ENCODE measurements at places on chromosomes 2 and 18. TPM values are rescaled to one million over a fixed set of nuclear protein-coding genes. Genes with fewer than 3 reads are reported as not detected.

The TXNL1 gene
- total RNA-seq, result 39.5 TPM

The C2orf80 gene
- total RNA-seq, result not detected

The MRPS5 gene
- 46.6 TPM for total RNA-seq

The CAPN10 gene
- 19.1 TPM for total RNA-seq

The UGT1A1 gene
- total RNA-seq, result not detected

The TUBB6 gene
- 599 TPM for total RNA-seq

The BCS1L gene
- total RNA-seq, result 26.2 TPM

The CYP26B1 gene
- total RNA-seq, result 3.6 TPM

The GPR39 gene
- total RNA-seq, result 0.13 TPM

DNA sequence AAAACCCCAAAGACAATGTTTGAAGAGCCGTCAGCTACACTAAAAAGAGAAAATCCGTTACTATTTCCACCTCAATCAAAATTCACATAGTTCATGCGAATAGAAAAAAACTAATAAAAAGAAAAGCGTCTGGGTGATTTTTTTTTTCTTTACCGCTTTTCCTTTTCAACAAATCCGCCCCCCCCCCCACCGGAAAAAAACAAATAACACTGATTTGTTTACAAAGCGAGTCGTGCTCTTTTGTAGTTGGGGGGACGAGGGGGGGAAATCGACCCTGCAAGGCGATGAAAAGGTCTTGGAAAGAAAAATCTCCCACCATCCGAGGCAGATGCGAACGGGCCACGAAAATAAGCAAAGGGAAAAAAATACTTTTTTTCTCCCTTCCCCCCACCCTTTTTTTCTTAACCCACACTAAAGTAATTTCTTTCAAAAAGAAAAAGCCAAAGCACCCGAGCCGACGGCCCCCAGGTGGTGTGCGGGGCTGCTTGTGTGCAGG, 638 bp downstream of the ZNF521 start:
- DNase-seq, result no peak
- peak overlapping the region; percentile 76 for H3K4me3 ChIP-seq
- no peaks in the 10 kb centered on the region for H3K36me3 ChIP-seq
- H3K27me3 ChIP-seq, result peaks cover 44% of the 10 kb centered on the region
- H3K4me1 ChIP-seq, result no peaks in the 10 kb centered on the region

- no peak for DNase-seq
- no peaks in the 10 kb centered on the region for H3K4me1 ChIP-seq
- H3K27me3 ChIP-seq, result no peaks in the 10 kb centered on the region
- no peak overlapping the region for H3K27ac ChIP-seq
These were observed 40.8 kb downstream of the TSN start for GRCh38 chr2:121796239-121796638.

DNA sequence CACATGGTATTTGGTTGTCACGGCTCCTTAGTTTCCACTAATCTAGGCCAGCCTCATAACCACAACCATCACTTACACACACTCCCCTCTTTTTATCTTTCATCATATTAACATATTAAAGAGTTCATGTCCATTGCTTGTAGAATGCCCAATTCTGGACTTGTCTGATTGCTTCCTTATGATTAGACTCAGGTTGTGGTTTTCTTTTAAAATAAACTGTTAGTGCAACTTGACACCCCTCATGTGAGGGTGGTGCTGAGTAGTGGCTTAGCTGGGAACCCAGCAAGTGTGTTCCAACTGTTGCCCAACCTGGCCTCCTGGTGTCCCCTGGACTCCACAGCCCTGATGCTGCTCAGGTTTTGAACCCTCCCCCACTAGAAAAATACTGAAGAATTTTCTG, 20.1 kb upstream of the CD207 start:
- no peaks in the 10 kb centered on the region for H3K36me3 ChIP-seq
- no peak overlapping the region for H3K4me3 ChIP-seq
- peak; percentile 47 for DNase-seq
- peaks cover 17% of the 10 kb centered on the region for H3K27me3 ChIP-seq
- H3K4me1 ChIP-seq, result no peaks in the 10 kb centered on the region

- no peaks in the 10 kb centered on the region for H3K36me3 ChIP-seq
- H3K27me3 ChIP-seq, result no peaks in the 10 kb centered on the region
- no peak overlapping the region for H3K27ac ChIP-seq
These were observed 570.6 kb downstream of the ZEB2 start for GRCh38 chr2:143949121-143949848.

- H3K4me1 ChIP-seq, result peaks cover 3% of the 10 kb centered on the region
- peak; percentile 90 for DNase-seq
- H3K36me3 ChIP-seq, result no peaks in the 10 kb centered on the region
- H3K27me3 ChIP-seq, result no peaks in the 10 kb centered on the region
These were observed 20.2 kb upstream of the EMILIN2 start for GRCh38 chr18:2826581-2826980.

- DNase-seq, result no peak
- no peaks in the 10 kb centered on the region for H3K27me3 ChIP-seq
- no peaks in the 10 kb centered on the region for H3K36me3 ChIP-seq
- no peak overlapping the region for H3K4me3 ChIP-seq
- peaks cover 37% of the 10 kb centered on the region for H3K4me1 ChIP-seq
These were observed 480.2 kb upstream of the ACVR2A start for GRCh38 chr2:147364597-147364996.

DNA sequence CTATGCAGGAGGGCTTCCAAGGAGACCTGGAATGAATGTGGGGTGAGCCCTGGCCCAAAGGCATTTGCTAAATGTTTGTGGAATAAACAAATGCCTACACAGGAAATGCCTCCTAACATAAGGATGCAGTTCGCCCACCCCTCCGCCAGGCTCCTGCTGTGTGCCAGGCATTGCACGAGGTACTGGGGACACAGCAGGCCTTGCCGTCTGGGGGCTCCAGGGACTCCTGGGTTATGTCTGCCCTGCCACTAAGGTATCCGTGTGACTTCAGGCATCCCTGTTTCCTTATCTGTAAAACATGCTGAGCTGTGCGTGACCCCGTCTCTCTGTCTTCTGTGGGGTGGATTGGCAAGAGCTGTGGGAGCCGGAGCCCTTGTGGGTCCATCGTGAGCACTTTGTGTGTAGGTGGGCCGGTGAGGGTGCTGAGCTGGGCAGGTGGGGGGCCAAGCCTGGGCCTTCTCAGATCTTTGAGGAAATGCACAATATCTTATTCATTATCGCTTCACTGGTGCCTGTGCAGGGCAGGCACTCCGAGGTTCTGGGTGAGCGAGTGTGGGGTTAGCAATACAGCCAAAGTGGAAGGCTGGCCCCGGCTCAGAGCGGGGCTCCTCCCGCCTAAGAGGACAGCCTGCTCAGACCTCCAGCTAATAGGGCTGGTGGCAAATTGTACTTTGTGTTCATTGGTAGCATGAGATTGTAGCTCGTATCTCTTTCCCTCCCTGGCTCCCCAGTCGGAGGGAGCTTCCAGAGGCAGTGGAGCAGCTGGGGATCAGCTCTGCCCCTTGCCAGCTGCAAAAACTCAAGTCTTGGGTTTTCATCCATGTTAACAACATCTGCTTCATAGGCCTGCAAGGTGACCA, 126.8 kb downstream of the GLI2 start:
- no peak overlapping the region for H3K4me3 ChIP-seq
- no peaks in the 10 kb centered on the region for H3K36me3 ChIP-seq
- H3K27me3 ChIP-seq, result no peaks in the 10 kb centered on the region
- peaks cover 7% of the 10 kb centered on the region for H3K4me1 ChIP-seq

- DNase-seq, result no peak
- H3K4me3 ChIP-seq, result no peak overlapping the region
- no peaks in the 10 kb centered on the region for H3K27me3 ChIP-seq
- H3K36me3 ChIP-seq, result no peaks in the 10 kb centered on the region
- no peak overlapping the region for H3K27ac ChIP-seq
- peaks cover 72% of the 10 kb centered on the region for H3K4me1 ChIP-seq
These were observed 97.0 kb downstream of the RNF144A start for GRCh38 chr2:7014174-7014640.

DNA sequence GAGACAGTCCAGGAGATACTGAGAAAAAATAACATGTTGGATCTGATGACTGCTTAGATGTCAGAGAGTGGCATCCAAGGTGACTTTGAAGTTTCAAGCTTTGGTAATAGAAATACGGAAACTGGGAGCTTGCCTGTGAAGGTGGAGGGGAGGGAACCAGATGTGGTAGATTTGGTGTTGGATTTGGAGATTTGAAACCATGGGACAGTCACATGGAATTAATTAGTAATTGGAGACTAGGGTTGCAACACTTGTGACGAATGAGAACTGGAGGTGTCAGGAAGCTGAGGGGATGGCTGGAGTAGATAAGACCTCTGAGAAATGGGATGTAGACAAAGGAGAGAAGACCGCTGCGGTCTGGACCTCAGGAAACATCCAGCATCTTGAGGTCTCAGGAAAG, 46.7 kb downstream of the RPL37A start:
- H3K4me3 ChIP-seq, result no peak overlapping the region
- no peaks in the 10 kb centered on the region for H3K36me3 ChIP-seq
- DNase-seq, result no peak
- no peaks in the 10 kb centered on the region for H3K27me3 ChIP-seq

DNA sequence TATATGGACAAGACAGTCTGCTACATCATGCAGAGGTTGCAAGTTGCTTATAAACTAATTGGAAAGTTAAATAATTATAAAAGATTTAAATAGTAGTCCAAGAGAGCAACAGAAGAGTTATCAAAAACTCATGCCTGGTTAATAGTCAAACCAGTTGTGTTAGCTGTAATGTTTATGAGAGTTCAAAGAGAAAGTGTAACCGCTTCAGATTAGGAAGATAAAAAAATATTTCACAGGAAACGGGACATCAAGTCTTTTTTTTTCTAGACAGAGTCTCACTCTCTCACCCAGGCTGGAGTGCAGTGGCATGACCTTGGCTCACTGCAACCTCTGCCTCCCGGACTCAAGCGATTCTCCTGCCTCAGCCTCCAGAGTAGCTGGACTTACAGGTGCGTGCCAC, 34.6 kb upstream of the RNF125 start:
- no peak overlapping the region for H3K4me3 ChIP-seq
- H3K36me3 ChIP-seq, result no peaks in the 10 kb centered on the region
- DNase-seq, result no peak
- H3K4me1 ChIP-seq, result no peaks in the 10 kb centered on the region

- no peaks in the 10 kb centered on the region for H3K4me1 ChIP-seq
- DNase-seq, result no peak
- H3K27ac ChIP-seq, result no peak overlapping the region
These were observed 443.5 kb downstream of the XIRP2 start for GRCh38 chr2:167331636-167332232.

GRCh38 chr2:74815941-74816340, 18.0 kb upstream of the HK2 start:
- no peak overlapping the region for H3K27ac ChIP-seq
- H3K4me3 ChIP-seq, result no peak overlapping the region
- peak; percentile 55 for DNase-seq
- peaks cover 14% of the 10 kb centered on the region for H3K4me1 ChIP-seq

DNA sequence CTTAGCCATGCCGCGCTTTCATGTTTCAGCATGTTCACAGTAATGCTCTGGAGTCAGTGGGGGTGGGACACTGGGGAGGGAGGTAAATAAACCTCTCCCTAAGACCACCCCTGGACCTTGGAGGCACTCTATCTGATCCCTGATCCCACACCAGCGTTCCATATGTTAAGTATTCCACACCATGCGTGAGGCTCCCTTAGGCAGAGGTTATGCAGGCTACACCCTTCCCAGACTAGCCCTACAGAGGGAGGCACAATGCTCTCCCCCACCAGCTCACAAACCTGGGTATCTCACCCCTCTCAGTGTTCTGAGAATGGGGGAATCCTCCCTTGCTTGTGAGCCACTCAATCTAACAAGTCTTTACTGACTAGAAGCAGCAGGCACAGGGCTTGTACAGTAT, 1610.4 kb upstream of the ZEB2 start:
- no peaks in the 10 kb centered on the region for H3K4me1 ChIP-seq
- H3K27ac ChIP-seq, result no peak overlapping the region
- H3K36me3 ChIP-seq, result no peaks in the 10 kb centered on the region
- no peak overlapping the region for H3K4me3 ChIP-seq
- H3K27me3 ChIP-seq, result no peaks in the 10 kb centered on the region

DNA sequence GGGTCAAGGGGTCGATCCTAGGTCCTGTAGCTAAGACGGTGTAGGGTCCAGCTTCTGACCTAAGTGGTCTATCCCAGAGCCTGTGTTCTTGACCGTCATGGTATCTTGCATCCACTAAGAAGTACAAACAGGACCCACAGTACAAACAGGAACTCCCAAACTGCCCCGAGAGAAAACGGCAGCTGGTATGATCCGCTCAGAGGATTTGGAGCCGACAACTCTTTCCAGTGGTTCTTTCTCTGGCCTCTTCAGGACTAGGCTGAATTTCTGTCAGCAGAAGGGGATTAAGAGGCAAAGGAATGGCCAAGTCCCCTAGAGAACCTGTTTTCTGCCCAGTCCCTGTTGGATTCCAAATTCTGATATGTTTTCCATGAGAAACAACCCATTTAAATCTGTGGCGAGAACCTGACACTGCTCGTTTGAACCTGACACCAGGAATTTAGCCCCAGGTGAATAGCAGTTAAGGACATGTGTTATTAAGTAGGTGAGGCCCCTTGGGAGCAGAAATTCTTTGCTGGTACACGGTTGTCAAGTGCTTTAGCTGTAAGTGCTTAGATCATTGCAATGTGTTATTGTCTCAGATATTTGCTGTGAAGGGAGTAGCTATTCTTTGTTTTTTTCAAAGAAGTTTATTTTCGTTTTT, 50.5 kb upstream of the TXNDC2 start:
- peak overlapping the region; percentile 76 for H3K27ac ChIP-seq
- H3K4me3 ChIP-seq, result no peak overlapping the region
- H3K4me1 ChIP-seq, result peaks cover 28% of the 10 kb centered on the region
- no peak for DNase-seq

DNA sequence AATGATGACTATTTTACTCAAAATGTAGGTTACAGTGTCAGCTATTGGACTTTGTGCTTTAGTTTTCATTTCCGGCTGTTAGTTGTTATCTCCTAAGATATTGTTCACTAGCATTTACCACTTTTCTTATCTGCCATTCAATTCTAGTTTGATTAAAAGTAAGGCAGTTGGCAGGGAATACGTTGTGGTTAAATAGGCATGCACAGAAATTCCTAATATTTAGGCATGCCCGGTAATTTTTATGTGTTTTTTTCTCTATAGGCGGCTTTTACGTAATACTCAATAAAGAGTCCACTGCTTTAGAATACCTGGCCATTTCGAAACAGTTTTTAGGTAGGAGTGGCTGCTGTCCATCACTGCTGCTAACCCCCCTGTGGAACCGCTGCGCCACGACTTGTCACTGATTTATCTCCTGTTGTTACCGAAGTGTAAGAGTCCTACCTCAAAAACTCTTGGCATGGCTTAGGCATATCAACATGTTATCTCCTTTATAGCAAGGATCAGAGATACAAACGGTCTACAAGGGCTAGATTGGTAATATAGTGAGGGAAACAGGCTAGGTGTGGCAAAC, 39.5 kb downstream of the BABAM2 start:
- H3K4me3 ChIP-seq, result no peak overlapping the region
- DNase-seq, result no peak
